ENCODE measurements at places on chromosomes 13 and 19.

DNA sequence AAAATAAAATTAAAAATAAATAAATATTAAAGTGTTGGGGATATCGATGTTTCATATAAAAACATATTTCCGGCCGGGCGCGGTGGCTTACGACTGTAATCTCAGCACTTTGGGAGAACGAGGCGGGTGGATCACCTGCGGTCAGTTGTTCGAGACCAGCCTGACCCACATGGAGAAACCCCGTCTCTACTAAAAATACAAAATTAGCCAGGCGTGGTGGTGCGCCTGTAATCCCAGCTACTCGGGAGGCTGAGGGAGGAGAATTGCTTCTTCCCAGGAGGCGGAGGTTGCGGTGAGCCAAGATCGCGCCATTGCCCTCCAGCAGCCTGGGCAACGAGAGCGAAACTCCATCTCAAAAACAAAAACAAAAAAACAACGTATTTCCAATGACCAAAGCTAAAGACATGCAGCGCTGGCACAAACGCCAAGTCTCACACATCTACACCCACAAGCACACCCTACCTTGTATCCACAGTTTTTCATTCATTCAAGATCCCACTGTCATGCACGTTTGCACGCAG, 907 bp downstream of the ZNF569 start:
- no peak for DNase-seq

GRCh38 chr13:111948811-111949210, 118.1 kb upstream of the SOX1 start:
- DNase-seq, result no peak

DNA sequence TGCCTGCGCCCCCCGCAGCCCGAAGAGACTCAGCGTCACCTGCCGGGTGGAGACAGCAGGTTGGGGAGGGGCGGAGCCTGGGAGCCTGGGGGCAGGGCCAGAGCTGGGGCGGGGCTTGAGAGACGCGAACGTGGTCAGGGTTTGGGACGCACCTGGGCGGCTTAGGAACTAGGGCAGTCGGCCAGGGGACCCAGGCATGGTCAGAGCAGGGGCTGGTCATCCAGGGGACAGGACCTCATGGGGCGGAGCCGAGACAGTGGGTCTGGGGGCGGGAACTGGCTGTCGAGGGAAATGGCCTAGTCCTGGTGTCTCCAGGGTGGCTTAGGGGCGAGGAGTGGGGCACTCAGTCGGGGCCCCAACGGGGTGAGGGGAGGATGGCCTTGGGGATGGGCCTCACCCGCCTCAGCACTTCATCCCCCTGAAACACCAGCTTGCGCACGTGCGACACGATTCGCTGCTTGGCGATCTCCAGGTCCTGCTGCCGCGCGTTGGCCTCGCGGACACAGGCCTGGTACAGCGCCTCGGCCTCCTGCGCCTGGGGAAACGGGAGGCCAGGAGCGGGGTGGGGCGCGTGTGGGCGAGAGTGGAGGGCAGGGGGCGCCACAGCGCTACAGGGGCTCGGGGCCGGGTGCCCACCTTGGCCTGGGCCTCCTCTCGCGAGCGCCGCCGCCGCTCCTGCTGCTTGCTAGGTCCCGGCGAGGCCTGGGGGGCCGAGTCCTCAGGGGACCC, 5.8 kb downstream of the GMIP start:
- no peak for DNase-seq

- no peak for DNase-seq
Observed at GRCh38 chr19:54851353-54851752, 1.1 kb downstream of the KIR3DL2 start.

- no peak for DNase-seq
Observed at GRCh38 chr13:110440946-110441731, 120.4 kb downstream of the RAB20 start.

DNA sequence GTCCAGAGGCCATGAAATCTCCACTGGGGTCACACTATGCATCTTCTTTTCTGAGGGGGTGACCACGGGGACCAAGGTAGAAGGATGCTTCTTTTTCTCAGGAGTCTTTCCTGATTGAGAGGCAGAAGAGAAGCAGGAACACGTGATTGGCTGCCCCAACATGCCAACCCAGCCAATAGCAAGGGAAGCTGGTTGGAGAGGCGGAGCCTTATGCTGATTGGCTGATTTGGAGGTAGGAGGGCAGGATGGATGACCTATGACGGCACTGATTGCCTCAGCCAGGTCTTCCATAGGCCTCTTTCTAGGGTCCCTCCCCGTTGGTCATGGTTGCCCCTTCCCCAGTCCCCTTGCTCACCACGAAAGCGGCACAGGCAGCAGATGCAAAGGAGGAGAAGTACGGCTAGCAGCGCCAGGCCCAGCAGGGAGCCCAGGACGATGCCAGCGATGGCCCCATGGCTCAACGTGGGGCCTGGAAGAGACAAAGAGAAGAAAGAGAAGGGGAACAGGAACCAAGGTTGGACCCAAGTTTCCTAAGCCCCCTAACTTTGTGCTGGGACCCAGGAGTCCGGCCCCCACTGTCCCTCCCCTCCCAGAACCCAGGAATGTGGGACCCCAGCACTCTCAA, 8.0 kb downstream of the VSIG10L start:
- DNase-seq, result no peak

- DNase-seq, result no peak
Observed at GRCh38 chr13:84263354-84264069, 381.2 kb upstream of the SLITRK1 start.

- no peak for DNase-seq
Observed at GRCh38 chr19:51460164-51460992, 2.1 kb upstream of the SIGLEC8 start.

DNA sequence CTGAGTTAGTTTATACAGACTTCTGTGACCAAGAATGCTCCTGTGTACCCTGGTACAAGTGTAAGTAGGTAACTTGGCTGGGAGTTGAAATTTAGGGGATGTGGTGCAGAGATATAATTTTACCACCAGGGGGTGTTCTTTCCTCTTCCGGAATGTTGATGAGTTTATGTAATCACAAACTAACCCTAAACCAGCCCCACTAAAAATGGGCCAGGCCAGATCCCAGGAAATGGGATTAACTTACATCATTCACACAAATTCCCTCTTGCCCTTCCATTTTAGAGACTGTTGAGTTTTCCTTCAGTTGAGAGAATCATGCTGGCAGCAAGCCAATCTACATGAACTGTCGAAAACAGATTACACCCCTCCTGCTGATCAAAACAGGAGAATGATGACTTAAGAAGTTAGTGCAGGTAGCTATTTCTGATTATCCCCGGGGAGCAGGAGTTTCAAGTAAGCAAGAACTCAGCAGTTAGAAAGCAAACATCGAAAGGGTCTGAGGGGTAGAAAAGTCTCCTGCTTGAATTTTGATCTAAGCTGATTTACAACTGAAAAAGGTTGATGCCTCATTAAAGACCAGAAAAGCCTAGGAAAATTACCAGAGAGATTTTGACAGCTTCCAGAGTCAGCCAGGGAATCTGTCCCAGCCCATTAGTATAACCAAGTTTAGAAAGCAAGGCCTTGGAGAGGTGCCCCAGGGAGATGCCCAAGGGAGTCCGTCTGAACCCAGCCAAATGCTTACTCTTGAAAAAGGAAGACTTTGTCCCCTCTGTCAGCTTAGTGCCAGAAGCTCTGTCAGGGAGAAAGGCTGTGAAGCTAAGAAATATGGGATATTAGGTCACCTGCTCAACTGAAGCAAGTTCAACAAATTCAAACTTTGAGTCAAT, 32.3 kb upstream of the MED4 start:
- peak; percentile 13 for DNase-seq

DNA sequence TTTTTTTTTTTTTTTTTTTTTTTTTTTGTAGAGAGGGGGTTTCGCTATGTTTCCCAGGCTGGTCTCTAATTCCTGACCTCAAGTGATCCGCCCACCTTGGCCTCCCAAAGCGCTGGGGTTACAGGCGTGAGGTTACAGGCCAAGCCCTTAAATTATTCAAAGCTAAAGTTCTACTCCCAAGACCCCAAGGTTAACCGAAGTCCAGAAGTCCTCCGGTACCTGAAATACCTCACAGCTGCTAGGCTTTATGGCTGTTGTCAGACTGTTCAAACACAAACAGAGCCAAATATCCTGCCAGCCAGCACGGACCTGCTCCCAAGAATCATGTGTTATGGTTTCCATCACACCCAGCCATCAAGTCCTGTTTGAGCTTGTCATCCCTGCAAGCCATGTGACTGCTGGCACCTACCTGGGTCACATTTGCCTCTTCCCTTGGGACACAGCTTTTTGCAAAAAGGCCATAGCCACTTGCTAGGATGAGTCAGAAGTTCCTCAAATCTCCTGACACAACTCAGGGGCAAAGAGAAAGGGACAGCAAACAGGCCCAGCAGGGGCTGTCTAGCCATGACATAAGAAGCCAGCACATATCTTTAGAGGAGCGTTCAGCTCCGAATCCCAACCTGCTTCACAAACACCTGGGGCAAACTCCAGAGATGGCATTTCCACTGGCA, 129.9 kb downstream of the FOXO1 start:
- no peak for DNase-seq

- DNase-seq, result no peak
Observed at GRCh38 chr13:60755380-60756163, 358.6 kb downstream of the TDRD3 start.

- DNase-seq, result no peak
Observed at GRCh38 chr19:5217171-5217570, 123.4 kb downstream of the PTPRS start.

DNA sequence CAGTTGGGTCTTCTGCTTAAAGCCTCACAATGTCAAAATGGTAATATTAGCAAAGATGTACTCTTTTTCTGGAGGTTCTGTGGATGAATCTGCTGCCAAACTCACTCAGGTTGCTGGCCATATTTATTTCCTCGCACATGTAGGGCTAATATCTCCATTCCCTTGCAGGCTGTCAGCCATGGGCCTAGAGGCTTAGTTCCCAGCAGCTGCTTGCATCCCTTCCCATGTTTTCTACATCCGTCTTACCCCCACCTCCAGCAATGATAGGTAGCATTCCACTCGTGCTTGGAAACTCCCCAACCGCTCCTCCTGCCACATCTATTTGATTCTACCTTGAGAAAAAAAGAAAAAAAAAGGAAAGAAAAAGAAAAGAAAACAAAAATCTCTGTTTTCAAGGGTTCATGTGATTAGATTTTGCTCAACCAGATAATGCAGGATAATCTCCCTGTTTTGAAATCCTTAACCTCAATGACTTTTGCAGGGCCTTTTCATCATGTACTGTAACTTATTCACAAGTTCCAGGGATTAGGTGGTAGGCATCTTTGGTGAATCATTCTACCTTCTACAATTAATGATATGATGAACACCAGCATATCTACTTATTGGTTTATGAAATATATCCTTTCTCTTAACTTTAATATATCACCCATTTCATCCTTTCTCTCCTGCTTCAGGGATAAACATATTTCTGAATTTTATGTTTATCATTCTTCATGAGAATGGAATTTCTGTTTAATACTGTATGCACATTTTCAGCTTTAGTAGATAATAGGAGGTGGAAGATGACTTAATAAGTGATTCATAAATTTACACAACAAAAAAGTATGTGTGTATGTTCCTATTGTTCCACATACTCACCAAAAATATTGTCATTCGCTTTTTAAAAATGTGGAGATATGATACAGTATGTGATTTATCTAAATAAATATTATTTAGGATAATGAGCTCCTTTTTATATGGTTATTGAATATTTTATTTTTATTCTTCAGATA, 931.9 kb downstream of the SLITRK5 start:
- no peak for DNase-seq

DNA sequence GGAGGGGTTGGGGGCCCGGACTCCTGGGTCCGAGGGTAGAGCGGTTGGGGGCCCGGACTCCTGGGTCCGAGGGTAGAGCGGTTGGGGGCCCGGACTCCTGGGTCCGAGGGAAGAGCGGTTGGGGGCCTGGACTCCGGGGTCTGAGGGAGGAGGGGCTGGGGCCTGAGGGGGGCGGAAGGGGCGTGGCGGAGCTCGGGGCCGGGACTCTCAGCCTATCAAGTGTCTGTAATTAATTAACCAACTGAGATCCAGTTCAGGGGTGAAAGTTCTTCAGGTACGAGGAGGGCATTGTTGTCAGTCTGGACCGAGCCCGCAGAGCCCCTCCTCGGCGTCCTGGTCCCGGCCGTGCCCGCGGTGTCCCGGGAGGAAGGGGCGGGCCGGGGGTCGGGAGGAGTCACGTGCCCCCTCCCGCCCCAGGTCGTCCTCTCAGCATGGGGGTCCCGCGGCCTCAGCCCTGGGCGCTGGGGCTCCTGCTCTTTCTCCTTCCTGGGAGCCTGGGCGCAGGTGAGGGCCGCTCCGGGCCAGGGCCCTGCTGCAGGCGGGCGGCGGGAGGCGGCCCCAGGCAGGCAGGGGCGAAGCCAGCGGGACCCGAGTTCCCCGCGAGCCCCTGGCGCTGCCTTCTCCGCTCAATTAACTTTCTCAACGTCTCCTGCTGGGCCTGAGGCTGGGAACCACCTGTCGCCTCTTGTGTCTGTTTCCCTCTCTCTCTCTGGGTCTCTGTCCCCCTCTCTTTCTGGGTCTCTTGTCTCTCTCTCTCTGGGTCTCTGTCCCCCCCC, 697 bp downstream of the FCGRT start:
- DNase-seq, result no peak

- no peak for DNase-seq
Observed at GRCh38 chr13:101939370-101939769, 462.5 kb downstream of the FGF14 start.

GRCh38 chr13:49183672-49184325, 36.3 kb upstream of the MLNR start:
- no peak for DNase-seq

DNA sequence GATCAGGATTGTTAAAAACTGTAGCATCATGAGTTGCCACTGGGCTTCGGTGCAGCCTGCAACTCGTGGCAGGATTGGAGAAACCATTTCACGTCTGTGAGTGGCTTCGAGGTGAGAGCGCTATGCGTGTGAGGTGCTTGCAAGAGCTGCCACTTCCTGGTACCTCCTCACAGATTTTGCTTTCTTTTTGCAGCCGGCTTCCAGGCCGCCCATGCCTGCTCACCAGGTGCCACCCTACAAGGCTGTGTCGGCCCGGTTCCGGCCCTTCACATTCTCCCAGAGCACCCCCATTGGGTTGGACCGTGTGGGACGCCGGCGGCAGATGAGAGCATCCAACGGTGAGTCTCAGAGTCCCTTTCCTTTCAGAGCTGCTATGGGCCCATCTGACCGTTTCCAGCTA, 57.9 kb upstream of the C1QTNF9 start:
- peak; percentile 74 for DNase-seq

GRCh38 chr19:3851254-3852176, 17.3 kb downstream of the ZFR2 start:
- no peak for DNase-seq

GRCh38 chr13:28538932-28539331, 44.0 kb upstream of the FLT1 start:
- no peak for DNase-seq

GRCh38 chr13:71395053-71395452, 472.0 kb downstream of the DACH1 start:
- no peak for DNase-seq

DNA sequence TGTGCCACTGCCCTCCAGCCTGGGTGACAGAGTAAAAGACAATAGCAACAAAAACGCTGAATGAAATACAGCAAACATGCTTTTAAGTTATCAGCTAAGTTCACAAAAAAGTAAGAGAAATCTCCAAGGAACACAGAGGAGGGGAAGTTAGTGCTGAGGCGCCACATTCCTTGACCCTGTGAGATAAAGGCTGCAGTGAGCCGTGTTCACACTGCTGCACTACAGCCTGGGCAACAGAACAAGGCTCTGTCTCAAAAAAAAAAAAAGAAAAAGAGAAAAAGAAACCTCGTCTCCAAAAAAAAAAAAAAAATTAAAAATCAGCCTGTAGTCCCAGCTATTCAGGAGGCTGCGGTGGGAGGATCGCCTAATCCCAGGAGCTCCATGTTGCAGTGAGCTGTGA, 16.3 kb upstream of the DOCK6 start:
- DNase-seq, result no peak

- DNase-seq, result no peak
Observed at GRCh38 chr19:40380199-40381037, 9.6 kb downstream of the HIPK4 start.
